CD4-positive, alpha-beta T cell treated with Interleukin-15 for 1 hour (primary cell): ENCODE measurements at places on chromosomes 7 and 10.

DNA sequence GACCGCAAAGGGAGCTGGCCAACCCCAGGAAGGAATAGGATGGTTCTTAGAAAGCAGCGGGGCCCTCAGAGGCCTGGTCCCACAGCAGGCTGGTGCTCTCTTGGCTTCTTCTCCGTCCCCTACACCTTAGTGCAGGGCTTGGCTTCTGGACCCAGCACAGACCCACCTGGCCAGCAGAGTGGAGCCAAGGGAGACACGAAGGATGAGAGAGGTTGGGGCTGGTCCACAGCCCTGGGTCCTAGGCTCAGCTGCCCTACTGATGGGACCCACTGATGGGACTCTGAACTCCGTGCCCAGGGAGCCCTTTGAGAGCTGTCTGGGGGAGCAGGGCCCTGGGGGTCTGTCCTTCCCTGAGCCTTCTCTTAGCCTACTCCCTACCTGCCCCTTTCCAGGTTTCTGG, 6.2 kb upstream of the TLX1 start:
- DNase-seq, result no peak

- DNase-seq, result no peak
These were observed 63.3 kb downstream of the NOC3L start for GRCh38 chr10:94299417-94299816.

- DNase-seq, result no peak
These were observed 96.8 kb downstream of the SPAG6 start for GRCh38 chr10:22442063-22442462.

GRCh38 chr10:131701131-131701947, 199.5 kb upstream of the PPP2R2D start:
- no peak for DNase-seq

DNA sequence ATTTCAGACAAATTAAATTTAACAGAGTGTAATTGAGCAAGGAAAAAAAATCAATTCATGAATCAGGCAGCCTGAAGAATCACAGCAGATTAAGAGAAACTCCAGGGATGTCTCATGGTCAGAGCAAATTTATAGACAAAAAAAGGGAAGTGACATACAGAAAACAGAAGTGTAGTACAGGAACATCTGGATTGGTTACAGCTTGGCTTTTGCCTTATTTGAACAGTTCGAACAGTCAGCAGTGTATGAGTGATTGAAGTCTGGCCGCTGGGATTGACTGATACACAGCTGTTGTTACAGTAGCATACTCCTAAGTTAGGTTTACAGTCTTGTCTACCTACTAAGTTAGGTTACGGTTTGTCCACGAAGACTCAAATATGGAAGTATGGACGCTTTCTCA, 255.3 kb downstream of the HPSE2 start:
- DNase-seq, result no peak

- DNase-seq, result no peak
These were observed 51.8 kb downstream of the VWDE start for GRCh38 chr7:12351843-12352242.

GRCh38 chr7:145691377-145691914, 425.2 kb upstream of the CNTNAP2 start:
- DNase-seq, result no peak

- DNase-seq, result no peak
These were observed 67.4 kb downstream of the GBF1 start for GRCh38 chr10:102312683-102313082.

- no peak for DNase-seq
These were observed 120.0 kb downstream of the SRPK2 start for GRCh38 chr7:105268511-105269392.

DNA sequence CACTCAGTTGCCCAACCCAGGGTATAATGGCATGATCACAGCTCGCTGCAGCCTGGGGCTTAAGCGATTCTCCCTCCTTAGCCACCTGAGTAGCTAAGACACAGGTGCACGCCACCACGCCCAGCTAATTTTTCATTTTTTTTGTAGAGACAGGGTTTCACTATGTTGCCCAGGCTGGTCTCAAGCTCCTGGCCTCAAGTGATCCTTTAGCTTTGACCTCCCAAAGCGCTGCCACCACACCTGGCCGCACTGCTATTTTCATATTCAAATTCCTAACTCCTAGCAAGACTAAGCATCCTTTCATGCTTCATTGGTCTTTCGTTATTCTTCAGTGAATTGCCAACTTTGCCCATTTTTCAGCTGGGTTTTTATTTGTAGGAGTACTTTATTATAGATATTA, 30.4 kb upstream of the DAGLB start:
- no peak for DNase-seq

- no peak for DNase-seq
These were observed 486.4 kb downstream of the MAGI2 start for GRCh38 chr7:78967046-78967445.

DNA sequence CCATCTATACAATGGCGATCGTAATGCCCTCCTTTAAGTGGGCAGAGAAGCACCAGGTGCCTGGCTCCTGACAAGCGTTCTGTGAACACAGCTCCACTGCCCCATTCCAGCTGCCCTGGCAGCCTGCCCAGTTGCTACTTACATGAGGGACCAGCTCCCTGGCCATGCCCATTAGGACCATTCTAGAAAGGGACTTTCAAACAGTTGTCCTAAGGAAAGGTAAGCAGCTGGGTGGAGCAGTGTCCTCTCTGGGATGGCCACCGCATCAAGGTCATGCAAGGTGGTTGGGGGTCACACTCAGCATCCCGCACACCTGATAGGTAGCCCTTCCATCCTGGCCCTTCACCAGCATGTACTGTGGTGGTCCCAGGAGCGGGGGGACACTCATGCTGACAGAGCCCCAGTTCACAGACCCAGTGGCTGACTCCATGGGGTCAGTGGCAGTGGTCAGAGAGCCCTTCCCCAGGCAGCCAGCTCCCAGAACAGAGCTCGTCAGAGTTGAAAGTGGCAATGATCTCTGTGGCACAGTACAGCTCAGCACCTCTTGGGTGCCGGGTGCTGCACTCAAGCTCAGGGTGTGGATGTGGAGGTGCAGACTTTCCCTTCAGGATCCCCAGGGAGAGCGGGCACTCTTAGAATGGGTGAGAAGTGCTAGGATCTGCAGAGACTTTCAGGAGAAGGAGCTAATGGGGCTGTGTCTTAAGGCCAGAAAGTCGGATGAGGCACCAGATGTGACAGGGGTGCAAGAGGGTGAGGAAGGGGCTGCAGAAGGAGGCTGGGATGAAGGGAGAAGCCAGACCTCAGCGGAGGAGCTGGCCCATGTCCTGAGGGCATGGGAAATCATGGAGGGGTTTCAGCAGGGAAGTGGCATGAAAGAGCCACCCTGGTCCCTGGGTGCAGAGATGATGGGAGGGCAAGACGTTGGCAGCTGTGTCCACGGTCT, 10.9 kb downstream of the MMRN2 start:
- DNase-seq, result no peak
